ENCODE measurements at places on chromosomes 6 and 20.

DNA sequence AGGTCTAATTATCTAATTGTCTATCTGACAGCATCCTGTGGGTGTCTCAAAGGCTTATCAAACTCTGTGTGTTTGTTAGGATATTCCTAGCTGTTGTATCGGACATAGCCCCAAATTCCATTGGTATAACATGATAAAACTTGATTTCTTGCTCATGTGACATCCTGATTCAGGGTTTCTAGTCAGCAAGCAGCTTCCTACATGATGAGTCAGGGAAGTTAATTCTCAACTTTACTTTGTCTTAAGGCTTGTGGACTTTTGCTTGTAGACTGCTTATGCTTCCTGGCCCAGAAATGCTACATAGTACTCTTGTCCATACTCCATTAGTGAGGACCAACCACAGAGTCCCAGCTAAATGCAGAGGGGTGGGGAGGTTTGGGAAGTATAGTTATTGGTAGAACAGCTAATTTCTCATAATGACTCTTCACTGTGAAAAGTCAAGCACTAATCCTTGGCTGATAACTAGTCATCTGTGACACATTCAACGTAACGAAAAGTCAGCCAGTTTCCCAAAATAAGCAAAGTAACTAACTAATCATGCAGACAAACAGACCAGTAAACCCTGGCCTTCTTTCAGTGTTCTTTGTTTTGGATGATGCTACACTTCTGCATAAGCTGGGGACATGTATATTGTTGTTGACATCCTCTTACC is 25.8 kb downstream of the NKAIN2 start:
- ATAC-seq = no peak

DNA sequence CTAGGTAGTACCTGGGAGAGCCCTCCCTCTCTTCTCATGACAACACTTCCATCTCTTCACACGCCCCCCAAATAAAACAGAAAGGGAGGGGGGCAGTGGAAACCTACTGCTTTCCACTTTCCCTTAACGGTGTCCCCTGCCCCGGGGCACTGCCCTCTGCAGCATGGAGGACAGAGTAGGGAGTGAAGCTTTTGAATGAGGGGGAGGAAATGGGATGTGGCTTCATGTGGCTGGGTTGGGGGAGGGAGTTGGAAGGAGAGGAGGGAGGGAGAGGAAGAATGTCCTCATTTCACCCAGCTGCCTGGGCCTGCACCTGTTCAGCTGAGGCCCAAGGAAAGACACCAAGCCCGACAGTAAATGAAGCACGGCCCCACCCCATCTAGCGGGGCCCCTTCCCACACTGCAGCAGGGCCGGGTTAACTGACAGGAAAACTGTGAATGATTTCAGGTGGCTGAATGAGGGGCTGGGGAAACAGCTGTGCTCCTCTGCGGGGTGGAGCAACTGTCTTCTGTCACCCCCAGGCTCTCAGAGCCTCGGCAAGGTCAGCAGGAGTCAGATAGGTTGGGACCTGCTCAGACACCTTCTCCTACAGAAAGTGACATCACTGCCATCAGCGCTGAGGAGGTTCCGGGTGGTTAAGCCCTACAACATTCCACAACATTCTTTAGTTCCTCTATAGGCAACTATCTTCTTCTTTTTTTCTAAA is 40.0 kb upstream of the TAF8 start:
- no peak for ATAC-seq

- ATAC-seq = no peak
Observed at GRCh38 chr6:56986611-56987010, 31.7 kb downstream of the BEND6 start.

DNA sequence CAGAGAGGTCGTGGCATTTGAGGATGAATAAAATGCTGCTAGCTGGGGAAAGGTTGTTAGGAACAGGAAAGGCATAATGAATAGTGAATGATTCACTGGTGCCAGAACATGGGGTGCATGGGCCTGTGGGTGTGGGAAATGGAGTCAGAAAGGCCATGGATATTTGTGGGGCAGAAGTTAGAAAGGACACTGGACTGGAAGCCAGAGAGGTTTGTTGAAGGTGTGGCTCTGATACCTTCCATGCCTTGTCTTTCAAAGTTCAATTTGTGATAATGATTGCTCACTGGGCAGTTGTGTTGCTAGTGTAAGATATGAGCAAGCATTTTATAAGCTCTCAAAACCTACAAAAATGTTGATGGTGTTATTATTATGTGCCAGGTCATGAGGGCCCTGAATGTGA is 32.7 kb downstream of the LRRC1 start:
- no peak for ATAC-seq

DNA sequence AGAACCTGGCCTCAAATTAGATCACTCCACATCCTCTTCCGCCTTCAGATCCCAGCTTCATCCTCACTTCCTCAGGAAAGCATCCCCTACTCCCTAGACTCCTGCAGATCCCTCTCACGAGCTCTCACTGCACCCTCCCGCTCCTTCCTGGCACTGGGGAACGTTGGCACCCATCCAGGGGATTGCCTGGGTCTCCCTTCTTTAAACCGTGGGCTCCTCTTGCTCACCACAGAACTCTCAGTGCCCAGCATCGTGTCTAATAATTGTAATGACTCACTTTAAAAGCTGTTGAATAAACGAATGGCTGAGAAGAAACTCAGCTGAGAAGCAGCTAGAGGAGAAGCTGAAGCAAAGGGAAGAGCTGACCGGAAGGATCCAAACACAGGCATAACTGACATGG is 20.4 kb downstream of the ZC3H12D start:
- no peak for ATAC-seq

DNA sequence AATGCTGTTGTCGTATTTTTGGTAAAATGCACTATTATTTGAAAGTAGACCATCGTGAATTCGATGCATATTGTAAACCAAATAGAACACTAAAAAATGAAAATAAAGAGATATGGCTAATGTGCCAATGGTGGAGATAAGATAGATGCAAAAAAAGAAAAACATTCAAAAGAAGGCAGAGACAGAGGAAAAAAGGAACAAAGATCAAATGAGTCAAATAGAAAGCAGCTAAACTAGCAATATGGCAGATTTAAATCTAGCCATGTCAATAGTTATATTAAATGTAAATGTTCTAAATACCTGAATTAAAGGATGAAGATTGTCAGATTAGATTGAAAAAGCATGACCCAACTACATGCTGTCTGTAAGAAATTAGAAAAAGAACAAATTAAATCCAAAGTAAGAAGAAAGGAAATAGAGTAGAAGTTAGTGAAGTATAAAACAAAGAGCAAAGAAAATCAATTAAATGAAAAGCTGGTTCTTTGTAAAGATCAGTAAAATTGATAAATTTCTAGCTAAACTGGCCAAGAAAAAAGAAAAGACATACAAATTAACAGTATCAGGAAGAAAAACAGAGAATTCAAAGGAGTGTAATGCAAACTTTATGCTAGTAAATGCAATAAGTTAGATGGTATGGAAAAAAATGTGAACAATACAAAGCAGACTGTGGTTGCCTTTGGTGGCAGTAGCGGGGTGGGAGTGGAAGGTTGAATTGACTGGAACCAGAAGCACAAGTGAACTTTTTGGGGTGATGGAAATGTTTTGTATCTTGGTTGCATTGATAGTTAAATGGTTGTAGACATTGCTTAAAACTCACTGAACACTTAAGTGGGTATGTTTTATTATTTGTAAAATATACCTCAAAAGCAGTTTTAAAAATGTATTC is 44.8 kb downstream of the PTPN1 start:
- no peak for ATAC-seq

DNA sequence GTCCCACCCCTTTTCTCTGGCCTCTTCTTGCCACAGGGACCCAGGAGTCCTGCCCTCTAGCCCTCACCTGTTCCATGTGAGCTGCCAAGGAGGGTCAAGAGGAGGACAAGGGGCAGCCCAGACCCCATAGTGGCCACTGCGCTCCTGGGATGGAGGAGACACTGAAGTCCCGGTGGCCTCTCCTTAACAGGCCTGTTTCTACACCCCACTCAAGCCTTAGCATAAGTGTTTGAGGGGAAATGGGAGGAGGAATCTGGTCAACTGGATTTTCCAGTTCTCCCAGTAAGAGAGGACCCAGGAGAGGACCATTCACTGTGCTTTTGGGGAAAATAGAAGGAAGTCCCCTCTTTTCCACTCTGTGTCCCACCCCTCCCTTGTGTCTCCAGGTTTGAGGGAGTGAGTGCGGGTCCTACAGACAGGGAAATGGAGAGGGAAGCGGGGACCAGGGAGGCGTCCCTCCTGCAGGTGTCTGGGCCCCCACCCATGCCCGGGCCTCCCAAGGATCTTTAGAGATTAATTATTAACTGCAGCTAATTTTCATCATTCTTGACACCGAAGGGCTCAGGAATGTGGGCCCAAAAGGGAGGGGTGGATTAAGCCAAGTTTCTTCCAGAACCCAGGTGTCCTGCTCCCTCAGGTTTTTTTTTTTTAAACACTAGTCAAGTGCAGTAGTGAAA is at the start of gene SFTA2:
Gene SFTA2 (minus strand): TSS at position 202 of the 677 bp plus-strand sequence. CDS start 74 bp downstream, at position 128.
- no peak for ATAC-seq

GRCh38 chr6:43746071-43746470 is 23.9 kb upstream of the VEGFA start:
- ATAC-seq = no peak

- no peak for ATAC-seq
Observed at GRCh38 chr6:42505385-42505718, 53.6 kb upstream of the TRERF1 start.

DNA sequence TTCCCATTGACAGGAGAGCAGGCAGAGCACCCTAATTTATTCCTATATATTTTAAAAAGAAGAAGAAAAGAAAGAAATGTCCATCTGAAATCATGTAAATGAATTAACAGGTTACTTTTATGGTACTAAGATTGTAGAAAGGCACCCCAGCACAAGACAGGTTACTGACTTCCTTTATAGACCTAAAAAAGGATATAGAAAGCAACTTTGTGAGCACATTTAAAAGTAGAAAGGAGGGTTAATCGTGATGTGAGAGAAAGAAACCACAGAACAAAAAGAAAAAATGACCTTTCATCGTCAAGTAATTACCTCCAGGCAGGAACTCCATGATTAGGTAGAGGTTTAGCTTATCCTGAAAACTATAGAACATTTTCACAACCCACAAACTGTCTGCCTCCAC is 29.9 kb downstream of the STK38 start:
- ATAC-seq = no peak

- ATAC-seq = no peak
Observed at GRCh38 chr6:121497970-121498375, 62.5 kb downstream of the GJA1 start.

All from SK-N-SH treated with all-trans-retinoic acid at 6 μM for 48 hours (cell line).